ENCODE measurements at places on chromosomes 3 and 15. TPM values are rescaled to one million over a fixed set of nuclear protein-coding genes. Genes with fewer than 3 reads are reported as not detected.

GRCh38 chr15:101480613-101481380 lies 8.7 kb downstream of the PCSK6 start:
- no peak for DNase-seq

GRCh38 chr3:130569461-130570365 lies 52.7 kb downstream of the COL6A6 start:
- DNase-seq, result no peak

DNA sequence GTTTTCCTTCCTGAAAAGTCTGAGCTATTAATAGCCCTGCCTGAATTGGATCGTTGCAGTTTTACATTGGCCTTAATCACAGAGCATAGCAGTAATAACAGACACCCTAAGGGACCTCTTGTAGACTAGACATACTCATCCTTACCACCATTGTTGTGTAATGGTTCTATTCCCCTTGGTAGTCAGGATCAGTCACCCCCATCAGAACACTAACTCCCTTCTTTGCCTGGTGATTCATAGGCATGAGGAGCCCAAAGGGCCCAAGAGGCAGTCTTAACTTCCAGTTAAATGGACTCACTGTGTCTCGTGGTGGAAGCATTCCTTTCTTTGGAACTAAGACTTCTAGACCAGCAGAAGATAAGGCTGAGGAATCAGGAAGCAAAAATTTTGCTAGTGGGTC lies 20.2 kb downstream of the CGGBP1 start:
- peak; percentile 81 for DNase-seq

DNA sequence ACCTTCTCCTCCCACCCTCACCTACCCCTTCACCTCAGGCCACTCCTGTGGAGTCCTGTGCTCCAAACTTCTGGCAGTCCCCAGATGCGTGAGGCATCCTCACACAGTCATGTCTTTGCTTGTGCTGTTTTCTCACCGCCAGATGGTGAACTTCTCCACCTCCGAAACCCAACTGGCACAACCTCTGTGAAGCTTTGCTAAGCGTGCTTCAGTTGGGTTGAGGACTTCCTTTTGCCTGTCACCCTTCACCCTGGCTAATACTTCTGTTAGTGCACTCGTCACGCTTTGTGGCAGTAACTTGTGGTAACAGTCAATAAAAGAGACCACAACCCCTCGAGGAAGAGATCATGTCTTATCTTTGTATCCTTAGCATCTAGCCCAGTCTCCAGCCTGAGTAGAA lies 42.0 kb upstream of the SKOR1 start:
- DNase-seq, result no peak

Gene GOLGA8S
- under 0.01 TPM for total RNA-seq

Gene GAP43
- total RNA-seq, result 2.1 TPM
